ENCODE measurements at places on chromosomes 7 and 10.

GRCh38 chr10:110192552-110192951, 14.9 kb upstream of the MXI1 start:
- DNase-seq = no peak

- no peak for DNase-seq
These were observed 230.8 kb downstream of the CXCL12 start for GRCh38 chr10:44153918-44154670.

- DNase-seq = no peak
These were observed 271.9 kb downstream of the TNS3 start for GRCh38 chr7:47310020-47310419.

DNA sequence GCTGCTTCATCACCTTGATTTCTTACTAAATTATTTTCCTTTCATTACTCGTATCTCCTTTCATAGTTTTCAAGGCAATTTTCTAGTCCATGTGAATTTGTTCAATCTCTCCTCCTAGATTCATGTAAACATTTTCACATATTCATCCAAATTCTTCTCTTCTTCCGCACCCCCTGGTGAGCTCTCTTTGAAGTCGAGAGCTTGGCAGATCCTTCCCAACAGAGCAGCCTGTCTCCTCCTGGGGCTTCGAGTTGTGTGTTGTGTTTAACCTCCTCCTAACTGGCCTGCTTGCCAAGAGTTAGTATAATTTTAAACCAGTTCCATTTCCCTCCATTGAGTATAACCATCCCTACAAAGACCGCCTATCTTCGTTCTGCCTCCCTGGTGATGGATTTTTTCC, 272.4 kb upstream of the CELF2 start:
- DNase-seq = no peak

DNA sequence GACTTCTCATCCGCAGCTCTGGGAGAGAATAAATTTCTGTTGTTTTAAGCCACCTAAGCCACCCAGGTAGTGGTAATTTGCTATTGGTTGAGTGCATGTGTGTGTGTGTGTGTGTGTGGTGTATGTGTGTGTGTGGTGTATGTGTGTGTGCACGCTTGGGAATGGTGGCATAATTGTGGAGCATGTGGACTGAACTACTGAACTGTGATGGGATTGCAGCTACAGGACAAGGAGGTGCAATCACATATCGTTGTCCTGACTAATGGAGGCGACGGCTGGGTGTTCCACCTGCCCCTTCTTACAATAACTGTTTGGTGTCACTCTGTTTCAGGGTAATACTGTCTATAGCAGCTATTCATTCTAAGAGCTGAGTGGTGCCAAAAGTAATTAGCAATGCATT, 448.7 kb upstream of the PFKP start:
- no peak for DNase-seq

DNA sequence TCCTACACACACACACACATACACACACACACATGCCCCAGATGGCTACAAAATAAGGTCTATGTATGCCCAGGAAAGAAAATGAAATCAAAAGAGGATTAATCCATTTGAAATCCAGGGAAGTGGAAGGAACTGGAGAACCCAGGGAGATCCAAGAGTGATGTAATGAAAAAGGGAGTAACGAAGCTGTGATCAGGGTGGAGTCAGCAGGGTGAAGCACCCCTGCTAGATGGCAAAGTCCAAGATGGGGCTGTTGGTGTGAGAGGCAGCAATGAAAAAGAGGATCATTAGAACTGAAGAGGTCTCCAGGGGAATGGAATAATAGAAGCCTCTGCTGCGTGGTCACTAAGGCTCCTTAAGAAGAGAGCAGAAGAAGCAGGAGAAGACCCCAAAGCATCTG, 43.6 kb upstream of the IL6 start:
- DNase-seq = no peak

GRCh38 chr7:45921699-45922519, 837 bp upstream of the IGFBP3 start:
- no peak for DNase-seq

GRCh38 chr7:41738806-41739205, 35.9 kb upstream of the INHBA start:
- DNase-seq = no peak

DNA sequence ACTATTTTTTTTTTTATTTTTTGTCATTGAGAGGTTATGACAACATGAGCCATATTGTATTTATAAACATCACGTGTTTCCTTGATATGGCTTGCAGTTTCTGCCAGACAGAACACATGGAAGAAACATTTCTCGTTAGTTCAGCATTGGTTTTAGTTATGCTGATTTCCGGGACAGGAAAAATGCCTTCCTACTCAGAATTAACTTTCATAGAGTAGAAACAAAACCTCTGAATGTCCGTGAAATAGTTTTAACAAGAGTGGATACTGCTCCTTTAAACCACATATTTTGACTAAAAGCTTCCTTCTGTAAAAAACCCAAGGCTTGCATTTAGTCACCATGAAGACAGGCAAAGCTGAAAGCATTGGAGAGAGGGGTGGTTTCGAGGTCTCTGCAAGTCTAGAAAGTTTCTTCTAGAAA, 240.4 kb downstream of the KIAA1217 start:
- DNase-seq = no peak

GRCh38 chr7:43615558-43616145, 32.7 kb downstream of the STK17A start:
- no peak for DNase-seq

DNA sequence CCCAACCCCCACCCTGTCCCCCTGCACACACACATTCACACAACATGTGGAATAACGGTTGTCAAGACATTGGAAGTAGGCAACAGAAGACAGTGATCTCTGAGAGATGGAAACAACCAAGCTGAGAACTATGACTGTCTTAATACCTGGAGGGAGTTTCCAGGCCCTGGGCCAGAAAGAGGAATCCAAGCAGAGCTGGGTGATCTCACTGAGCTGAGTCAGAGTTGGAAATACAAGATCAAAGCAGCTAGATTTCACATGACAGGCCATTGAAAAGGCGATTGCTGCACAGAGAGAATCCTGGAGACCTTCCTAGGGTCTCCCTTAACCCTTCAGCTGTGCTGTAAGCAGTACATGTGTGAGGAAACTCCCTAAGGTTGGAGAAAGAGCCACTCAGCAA, 165.8 kb upstream of the PRSS1 start:
- DNase-seq = peak; percentile 6

DNA sequence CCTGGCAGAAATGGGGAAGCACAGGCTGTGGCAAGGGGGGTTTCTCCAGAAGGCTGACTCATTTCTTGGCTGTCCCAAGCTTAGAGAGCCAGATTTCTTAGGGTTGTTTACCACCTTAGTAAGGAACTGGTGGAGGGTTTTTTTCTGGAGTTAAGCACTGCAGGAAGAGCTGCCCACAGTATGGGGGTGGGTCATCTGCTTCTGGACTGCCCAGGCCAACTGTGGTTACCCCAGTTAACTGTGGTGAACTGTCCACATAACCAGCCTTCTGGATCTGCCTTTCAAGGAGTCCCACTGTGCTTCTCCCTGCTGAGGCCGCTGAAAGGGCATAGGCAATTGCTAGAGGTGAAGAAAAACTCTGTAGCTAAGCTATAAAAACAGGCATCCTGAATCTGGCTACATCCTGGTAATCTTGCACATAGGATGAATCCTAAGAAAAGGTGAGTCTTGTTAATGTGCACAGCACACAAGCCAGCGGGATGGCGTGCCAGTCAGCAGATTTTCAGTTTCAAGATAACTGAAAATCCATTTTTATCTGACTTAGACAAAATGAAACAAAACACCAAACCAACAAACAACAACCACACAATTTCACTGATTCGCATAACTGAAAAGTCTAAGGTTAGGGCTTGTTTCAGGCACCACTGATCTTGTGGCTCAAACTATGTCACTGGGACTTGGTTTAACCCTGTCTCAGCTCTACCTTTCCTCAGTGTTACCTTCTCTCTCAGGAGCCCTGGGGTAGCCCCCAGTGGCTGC, 21.6 kb upstream of the TSPAN33 start:
- no peak for DNase-seq

DNA sequence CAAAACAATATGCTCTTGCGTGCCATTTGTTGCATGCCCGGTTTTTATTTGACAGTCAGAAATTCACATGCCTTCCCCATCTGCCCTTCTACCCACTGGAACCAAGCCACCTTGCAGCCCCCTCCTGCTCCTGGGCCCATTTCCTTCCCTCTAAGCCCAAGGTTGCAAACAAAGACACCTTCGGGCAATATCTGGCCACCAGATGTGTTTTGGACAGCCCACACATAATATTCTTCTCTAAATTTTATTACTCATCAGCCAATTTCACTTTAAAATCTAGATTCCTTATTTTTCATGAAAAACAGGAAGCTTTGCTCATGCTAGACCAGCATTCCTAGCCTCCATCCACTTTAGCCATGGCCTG, 18.2 kb upstream of the C10orf105 start:
- DNase-seq = no peak

GRCh38 chr7:55374213-55374612, 9.1 kb downstream of the LANCL2 start:
- no peak for DNase-seq

DNA sequence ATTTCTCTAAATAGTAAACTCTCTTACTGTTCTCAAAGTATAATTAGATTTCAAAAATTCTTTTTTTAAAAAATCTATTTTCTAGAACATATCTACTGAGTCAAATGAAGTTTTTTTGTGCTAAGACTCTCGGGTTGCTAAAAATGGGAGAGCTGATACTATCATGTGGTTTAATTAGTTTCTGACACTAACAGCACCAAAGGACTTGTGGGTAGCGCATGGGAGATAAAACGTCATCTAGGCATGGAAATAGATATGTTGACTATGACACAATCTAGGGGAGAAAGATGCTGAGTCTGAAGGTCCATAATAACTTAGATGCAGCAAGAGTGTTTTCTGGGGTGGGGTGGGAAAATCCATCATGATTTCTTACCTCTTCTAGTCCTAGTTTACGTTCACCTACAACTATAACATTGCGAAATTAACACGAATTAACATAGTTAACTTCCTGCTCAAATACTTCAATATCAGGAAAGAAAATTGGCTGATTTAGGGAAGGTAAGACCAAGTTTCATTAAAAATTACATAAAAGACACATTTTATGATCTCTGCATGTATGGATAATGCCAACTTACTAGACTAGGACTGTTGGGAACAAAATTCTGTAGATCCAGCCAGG, 14.3 kb upstream of the ARMC3 start:
- DNase-seq = no peak

GRCh38 chr10:75100764-75101291, 10.6 kb upstream of the SAMD8 start:
- DNase-seq = no peak

DNA sequence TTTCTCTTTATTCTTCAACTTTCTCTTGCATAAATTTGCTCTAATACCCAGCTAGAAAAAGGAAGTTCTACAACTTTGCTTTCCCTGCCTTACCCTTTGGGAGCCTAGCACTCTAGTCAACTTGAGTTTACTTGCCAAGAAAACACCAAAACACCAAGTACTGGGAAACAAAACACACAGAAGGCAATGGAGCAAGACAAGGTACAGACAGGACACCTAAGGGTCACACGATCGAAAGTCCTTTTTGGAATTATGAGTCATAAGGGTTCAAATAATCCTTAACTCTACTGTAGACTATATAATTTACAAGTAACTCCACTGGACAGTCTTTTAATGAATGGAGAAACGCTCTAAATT, 42.6 kb upstream of the ANAPC16 start:
- no peak for DNase-seq

GRCh38 chr7:91759205-91759863, 121.2 kb downstream of the MTERF1 start:
- no peak for DNase-seq

DNA sequence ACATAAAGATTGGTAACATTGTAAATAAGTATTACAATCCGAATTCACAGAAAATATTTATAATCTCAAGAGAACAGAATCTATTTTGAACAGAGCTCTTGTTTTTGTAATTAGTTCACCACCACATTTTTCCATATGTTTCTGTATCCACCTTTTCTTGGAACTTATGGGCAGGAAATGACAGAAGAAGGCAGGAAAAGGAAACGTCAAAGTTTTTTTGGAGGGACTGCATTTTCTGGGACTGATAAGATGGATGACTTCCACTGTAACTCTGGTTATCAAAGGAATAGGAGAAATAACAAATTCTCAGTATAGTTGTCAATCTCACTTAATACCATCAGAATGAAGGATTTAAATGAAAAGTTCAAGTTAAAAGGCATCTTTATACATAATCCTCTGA, 75.1 kb upstream of the SMNDC1 start:
- no peak for DNase-seq

DNA sequence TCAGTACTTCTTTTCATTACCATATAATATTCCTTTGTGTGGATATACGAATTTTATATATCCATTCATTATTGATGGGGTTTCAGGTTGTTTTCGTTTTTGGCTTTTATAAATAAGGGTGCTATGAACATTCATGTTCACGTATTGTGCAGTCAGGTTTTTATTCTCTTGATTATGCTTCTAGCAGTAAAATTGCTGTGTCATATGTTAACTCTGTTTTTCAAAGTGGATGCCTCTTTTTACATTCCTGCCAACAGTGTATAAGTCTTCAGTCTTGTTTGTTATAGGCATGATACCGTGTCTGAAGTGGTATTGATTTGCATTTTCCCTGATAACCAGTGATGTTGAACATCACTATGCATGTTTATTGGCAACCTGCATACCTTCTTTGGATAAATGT, 127.1 kb upstream of the CNTNAP2 start:
- DNase-seq = no peak

DNA sequence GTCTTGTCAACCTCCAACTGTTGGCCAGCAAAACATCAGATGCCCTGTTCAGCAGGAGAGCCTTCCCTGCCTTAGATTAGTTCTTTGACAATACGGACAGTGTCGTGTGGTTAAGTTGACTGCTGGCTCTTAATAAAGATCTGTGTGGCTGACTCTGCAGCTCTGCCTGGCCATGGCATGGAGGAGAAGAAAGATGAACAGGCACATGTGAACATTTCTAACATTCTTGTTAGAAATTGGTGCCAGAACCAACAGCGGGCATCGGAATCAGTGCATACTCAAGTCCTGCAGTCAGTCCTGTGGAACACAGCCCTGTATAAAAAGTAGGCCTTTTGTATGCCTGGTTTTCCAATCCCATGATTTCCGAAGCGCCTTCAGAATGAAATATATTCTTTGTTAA, 455.6 kb downstream of the POM121L12 start:
- no peak for DNase-seq

DNA sequence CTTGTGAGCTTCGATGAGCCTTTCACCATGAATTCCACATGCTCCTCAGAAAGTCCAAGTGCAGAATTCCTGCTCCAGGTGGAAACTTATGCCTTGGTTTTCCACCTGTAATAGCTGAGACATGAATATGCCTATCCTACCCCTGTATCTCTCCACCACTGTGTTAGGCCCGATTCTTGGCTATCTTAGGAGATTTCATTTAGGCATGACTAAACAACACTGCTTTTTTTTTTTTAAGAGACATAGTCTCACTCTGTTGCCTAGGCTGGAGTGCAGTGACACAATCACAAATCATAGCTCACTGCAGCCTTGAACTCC, 57.2 kb downstream of the NCAPG2 start:
- no peak for DNase-seq

DNA sequence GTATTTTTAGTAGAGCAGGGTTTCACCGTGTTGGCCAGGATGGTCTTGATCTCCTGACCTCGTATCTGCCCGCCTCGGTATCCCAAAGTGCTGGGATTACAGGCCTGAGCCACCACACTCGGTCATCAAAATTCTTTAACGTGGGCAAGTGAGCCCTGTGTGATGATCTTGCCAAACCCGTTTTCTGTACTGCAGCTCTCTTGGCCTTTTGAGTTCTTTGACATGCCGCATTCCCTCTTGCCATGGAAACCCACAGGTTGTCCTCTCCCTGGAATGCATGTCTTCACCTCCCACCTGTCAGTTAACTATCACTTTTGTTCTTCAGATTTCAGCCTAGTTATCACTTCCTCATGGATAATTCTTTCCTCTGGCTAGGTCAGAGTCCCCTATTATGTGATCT, 5.0 kb downstream of the NUP205 start:
- DNase-seq = no peak

GRCh38 chr7:18889436-18889835, 228.0 kb downstream of the TWIST1 start:
- no peak for DNase-seq
